ENCODE measurements at places on chromosomes 11 and 22. TPM values are rescaled to one million over a fixed set of nuclear protein-coding genes. Genes with fewer than 3 reads are reported as not detected.

GRCh38 chr11:73838443-73839122, 38.1 kb downstream of the COA4 start:
- no peak for DNase-seq

GRCh38 chr11:72584939-72585597, 89.2 kb downstream of the PDE2A start:
- no peak for DNase-seq

GRCh38 chr11:46265764-46266163, 11.7 kb upstream of the CREB3L1 start:
- DNase-seq, result no peak

DNA sequence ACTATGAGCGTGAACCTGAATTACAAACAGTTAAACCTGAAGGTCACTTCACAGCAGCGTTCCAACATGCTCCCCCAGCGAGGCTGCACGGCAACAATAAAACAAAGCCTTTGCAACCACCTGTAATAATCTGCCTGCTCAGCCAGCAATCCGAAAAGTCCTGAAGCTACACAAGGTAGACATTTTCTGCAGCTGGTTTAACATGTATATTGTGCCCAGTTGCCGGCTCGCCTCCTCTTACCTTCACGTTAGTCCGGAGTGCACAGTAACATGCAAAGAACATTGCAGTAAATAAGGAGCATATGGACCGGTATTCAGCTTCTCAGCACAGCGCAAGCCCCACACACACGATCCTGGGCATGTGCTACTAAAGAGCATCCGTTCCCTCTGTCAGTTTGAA, 704.3 kb downstream of the DLG2 start:
- DNase-seq, result no peak

- no peak for DNase-seq
Measured at GRCh38 chr11:12812849-12813248, 138.6 kb downstream of the TEAD1 start.

- DNase-seq, result no peak
Measured at GRCh38 chr11:112724496-112724790, 236.8 kb upstream of the NCAM1 start.

DNA sequence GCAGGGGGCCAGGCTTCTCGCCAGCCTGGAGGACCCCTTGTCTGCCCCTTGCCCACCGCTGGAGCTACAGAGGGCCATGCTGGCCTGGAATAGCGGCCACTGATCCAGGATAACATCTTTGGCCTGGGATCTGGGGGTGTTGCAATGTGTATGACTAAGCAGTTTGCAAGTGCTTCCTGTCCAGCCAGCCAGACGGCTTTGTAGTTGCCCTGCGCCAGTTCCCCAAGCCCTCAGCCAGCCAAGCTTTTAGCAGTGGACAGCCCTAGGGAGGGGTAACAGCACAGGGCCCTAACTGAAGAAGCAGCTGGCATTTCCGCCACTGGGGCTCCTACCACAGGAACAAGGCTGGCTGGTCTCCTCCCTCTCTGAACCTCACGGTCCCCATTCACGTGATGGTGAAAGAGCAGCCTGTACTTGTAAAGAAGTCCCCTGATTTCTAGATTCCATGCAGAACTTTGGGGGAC, 32.1 kb downstream of the UQCR10 start:
- no peak for DNase-seq

- DNase-seq, result no peak
Measured at GRCh38 chr11:35751664-35752061, 89.1 kb downstream of the TRIM44 start.

GRCh38 chr11:14041040-14041439, 78.5 kb downstream of the SPON1 start:
- DNase-seq, result no peak

DNA sequence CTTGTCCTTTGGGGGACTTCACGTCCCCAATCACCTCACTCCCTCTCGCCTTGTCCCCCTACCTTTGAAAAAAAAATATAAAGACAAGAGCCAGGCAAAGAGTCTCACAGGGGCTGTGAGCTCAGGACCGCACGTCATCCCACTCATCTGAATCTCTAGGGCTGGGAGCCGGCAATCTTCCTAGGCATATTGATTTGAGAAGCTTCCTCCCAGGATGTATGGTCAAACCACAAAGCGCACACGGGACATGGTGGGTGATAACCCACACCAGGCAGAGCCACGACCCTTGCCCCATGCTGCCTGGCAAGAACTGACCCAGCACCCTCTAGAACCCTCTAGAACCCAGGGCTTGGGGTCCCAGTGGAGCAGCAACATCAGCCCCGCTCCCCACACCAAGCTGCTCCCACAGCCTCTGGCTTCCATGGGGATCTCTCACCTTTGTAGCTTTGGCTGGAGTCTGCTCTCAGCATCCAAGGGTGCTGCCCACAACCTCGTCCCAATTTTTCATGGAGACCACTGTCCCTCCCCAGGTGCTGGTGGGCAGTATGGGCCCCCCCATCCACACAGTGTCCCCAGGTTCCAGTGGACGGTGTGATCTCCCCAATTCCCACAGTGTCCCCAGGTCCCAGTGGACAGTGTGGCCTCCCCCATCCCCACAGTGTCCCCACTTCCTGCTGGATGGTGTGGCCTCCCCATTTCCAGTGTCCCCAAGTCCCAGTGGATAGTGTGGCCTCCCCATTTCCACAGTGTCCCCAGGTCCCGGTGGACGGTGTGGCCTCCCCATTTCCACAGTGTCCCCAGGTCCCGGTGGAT, 85.2 kb upstream of the FGF3 start:
- DNase-seq, result no peak

DNA sequence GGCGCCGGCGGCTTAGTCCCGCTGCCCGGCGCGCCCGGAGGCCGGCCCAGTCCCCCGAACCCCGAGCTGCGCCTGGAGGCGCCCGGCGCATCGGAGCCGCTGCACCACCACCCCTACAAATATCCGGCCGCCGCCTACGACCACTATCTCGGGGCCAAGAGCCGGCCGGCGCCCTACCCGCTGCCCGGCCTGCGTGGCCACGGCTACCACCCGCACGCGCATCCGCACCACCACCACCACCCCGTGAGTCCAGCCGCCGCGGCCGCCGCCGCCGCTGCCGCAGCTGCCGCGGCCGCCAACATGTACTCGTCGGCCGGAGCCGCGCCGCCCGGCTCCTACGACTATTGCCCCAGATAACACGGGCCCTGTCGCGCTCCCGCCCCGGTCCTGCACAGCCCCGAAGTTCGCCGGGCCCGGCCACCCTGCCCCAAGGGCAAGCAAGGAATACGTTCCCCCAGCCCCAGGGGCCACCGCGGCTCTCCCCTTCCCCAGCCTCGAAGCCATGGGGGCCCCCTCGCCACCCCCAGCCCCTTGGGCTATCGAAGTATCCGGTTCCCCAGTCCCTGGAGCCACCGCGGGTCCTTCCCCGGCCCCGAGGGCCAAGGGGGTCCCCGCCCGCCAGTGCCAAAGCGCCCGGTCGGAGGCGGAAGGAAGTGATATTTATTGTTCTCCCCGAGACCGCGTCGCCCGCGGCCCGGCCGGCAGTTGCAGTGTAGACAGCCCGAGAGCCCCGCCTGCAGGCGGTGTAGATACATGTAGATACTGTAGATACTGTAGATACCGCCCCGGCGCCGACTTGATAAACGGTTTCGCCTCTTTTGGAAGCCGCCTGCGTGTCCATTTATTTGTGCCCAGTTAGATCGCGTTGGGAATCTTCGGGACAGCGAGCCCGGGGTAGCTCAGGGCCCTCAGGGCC, 6.2 kb downstream of the TBX1 start:
- DNase-seq, result no peak

GRCh38 chr22:41668971-41669911, 19.4 kb downstream of the SNU13 start:
- no peak for DNase-seq

Gene TMA7B
- 0.15 TPM for polyA plus RNA-seq

Gene MRPL40
- 48.0 TPM for polyA plus RNA-seq

Gene CD6
- polyA plus RNA-seq, result 0.95 TPM

Gene CSNK1E
- polyA plus RNA-seq, result 145 TPM

Gene TRIM49
- polyA plus RNA-seq, result not detected

Gene MRGPRE
- polyA plus RNA-seq, result not detected

Gene SLC16A8
- polyA plus RNA-seq, result 1.4 TPM

Gene OR52E8
- not detected for polyA plus RNA-seq
